Uterus (tissue), 4 donors: ENCODE measurements at places on chromosomes 6 and 20.

GRCh38 chr20:3777381-3777715, 3.9 kb downstream of the SPEF1 start:
- DNase-seq: no peak

GRCh38 chr6:41426888-41427641, 91.7 kb downstream of the NCR2 start:
- no peak for DNase-seq

DNA sequence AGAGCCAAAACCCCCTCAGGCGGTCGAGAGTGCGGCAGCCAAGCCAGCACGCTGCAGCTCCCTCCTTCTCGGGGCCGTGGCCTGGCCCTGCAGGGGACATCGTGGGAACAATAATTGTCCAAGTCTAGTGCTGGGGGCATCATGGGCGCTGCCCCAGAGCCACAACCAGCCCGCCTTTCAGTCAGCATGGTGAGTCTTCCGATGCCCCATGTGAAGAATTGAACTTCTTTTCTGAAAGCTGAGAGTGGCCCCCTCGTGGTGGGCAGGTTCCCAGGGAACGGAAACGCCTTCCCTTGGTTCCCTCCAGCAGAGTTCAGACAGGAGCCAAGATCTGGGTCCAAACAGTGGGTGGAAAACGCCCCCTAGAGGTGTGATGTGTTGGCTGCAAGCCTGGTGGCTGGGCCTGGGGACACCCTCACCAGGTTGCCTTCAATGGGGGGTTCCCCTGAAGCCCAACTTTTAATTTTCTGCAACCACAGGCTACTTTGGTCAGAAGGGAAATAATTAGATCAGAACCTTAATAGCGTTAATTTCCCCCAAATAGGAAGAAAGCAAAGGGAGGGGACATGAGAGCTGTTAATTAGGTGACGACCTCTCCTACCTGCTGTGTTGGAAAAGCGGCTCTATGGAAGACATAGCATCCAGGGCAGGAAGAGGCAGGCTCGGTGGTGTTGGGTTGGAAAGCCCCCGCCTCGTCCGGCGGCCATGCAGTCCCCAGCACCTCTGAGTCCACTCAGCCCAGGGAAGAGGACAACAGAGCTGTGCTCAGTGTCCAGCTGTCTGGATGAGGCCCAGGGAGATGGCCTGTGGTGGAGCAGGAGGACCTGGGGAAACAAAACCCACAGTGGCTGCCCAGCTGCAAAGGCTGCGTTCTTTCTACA, 4.7 kb upstream of the MRGBP start:
- peak; percentile 82 for DNase-seq

DNA sequence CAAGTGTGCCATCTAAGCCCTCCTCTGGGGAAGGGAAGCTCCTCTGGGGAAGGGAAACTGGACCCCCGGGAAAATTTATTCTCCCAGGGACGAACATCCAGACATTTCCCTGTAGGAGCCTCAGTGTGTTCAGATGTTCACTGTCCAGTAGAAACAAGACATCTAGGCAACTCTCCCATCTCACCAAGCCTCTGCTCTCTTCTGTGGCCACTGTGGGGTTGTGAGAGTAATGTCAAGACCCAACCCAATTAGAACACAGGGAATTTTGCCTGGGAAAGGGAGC, 3.6 kb upstream of the PTGIS start:
- DNase-seq: no peak

- no peak for DNase-seq
Measured at GRCh38 chr20:31566658-31567379, 38.3 kb upstream of the ID1 start.

GRCh38 chr20:58986968-58987517, 6.0 kb downstream of the NELFCD start:
- no peak for DNase-seq

GRCh38 chr20:35640724-35641123, 24.0 kb downstream of the CPNE1 start:
- no peak for DNase-seq

DNA sequence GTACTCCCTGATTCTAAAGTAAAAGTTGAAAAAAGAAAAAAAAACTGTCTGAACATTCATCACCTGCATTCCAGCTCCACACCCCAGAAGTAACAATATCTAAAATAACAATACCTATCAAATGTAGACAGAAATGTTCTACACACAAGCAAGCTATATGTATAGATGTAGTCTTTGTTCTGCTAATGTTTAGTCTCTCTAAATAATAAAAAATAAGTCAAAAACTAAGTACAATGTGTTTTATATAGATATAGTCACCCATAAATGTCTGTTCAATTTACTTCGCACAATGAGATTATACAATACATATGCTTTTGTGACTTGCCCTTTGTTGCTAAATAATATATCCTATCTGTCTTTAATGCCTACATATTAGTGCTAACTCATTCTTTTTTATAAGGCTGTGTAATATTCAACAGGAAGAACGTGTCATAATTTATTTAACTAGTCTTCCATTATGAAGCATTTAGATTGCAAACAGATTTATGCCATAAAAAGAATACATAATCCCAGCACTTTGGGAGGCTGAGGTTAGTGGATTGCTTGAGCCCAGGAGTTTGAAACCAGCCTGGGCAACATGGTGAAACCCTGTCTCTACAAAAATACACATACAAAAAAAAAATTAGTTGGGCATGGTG, 216.2 kb upstream of the ZNF217 start:
- no peak for DNase-seq

- DNase-seq: no peak
Measured at GRCh38 chr6:141165002-141165665, 967.6 kb upstream of the GJE1 start.
